NCI-H460 (cell line): ENCODE measurements at places on chromosomes 2 and 18. TPM values are rescaled to one million over a fixed set of nuclear protein-coding genes. Genes with fewer than 3 reads are reported as not detected.
A peak's percentile ranks its signal among the peaks of the same experiment; 100 is the strongest.

DNA sequence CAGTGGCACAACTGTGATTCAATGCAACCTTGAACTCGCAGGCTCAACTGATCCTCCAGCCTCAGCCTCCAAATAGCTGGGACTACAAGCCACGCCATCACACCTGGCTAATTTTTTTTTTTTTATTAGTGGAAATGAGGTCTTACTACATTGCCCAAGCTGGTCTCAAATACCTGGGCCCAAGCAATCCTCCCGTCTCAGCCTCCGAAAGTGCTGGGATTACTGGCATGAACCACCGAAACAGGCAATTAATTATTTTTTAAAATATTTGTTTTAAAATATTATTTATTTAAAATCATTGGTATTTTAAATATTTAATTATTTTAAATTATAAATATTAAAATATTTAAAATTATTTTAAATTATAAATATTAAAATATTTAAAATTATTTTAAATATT lies 24.5 kb downstream of the SRBD1 start:
- DNase-seq = no peak

GRCh38 chr2:26238311-26238958 lies 6.0 kb downstream of the HADHA start:
- DNase-seq = no peak

DNA sequence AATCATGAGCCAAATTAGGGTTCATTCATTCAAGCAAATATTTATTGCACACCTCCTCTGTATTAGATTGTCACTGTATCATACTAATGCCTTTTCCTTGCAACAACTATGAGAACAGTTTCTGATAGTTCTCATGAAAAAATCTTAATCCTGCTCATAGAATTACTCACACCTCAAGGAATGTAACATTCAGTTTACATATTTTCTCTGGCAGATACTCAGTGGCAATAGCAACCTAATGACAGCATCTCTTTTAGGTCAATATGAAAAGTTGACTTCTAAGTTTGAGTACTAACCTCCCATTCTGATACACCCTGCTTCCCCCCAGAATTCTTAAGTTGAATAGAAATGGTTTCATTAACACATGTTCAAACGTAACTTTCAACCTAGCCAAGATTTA lies 132.0 kb downstream of the VWC2L start:
- DNase-seq = peak; percentile 59

DNA sequence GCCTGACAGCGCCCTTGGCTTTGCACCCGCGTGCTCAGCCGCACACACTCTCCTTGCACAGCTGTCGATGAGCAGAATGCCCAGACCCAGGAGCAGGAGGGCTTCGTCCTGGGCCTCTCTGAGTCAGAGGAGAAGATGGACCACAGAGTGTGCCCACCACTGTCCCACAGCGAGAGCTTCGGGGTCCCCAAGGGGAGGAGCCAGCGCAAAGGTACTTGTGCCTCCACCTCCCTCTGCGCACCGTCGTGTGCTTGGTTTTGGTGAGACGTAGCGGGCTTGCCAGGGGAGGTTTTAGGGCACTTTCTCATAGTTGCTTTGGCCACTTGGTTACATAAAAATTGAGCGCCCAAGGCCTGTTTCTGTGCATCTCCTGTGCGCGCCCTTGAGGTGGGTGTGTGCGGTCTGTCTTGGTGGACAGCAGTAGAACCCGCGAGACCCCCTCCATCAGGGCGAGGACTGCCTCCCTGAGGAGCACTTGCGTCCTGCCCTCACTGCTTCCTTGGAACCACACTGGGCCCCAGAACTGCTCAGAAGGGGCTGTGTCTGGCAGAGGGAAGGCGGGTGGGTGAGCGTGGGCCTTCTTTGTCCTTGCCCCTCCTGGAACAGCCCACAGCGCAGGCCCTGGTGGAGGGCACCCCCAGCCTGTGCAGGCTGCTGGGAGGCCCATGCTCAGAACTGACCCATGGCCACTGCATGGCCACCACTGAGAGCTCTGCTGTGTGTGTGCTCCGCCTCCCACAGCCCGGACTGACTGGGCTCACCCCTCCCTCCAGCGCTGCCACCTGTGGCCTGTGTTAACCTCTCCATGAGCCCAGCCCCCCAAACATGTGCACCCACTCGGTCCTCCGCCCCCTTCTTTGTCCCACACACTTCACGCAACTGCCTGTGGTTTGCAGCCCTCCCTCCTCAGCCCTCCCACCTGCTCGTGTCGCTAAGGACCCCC lies 95.9 kb downstream of the DGKD start:
- no peak for DNase-seq

- DNase-seq = no peak
Observed at GRCh38 chr2:150476809-150477302, 10.6 kb downstream of the RND3 start.

- no peak for DNase-seq
Observed at GRCh38 chr18:63292831-63293683, 26.5 kb downstream of the BCL2 start.

GRCh38 chr2:16685340-16685715 lies 19.7 kb upstream of the CYRIA start:
- no peak for DNase-seq

GRCh38 chr2:233079473-233079877 lies 19.3 kb downstream of the INPP5D start:
- DNase-seq = no peak

The CFC1 gene
- total RNA-seq = not detected in 2 replicates

The B3GNT2 gene
- total RNA-seq = 12.0 and 13.6 TPM in 2 replicates

The IL36A gene
- total RNA-seq = not detected in 2 replicates

The EMILIN1 gene
- total RNA-seq = 0.22 TPM in 1 of 2 replicates, not detected in the other
